Vagina (tissue), 2 donors: ENCODE measurements at places on chromosomes 1 and 21. TPM values are rescaled to one million over a fixed set of nuclear protein-coding genes. Genes with fewer than 3 reads are reported as not detected.

DNA sequence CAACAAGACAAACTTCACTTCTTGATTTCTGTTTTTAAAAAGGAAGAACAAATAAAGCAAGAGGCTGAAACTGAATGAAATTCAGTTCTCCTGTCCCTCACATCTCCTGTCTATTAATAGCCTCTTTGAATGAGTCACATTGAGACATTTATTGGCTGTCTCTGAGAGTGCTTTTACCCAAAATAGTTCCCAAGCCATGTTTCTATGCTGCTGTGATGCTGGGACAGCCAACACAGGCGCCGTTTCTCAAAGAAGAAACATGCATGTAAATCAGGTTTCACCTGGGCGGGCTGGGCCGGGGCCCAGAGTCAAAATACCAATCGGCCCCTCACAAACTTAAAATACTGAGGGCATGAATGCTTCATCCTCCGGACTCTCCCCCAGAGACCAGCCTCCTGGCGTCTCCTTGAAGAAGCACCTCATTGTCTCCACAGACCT lies 105.2 kb downstream of the EDEM3 start:
- DNase-seq = no peak

The GPR157 gene
- 19.4 TPM for total RNA-seq

DNA sequence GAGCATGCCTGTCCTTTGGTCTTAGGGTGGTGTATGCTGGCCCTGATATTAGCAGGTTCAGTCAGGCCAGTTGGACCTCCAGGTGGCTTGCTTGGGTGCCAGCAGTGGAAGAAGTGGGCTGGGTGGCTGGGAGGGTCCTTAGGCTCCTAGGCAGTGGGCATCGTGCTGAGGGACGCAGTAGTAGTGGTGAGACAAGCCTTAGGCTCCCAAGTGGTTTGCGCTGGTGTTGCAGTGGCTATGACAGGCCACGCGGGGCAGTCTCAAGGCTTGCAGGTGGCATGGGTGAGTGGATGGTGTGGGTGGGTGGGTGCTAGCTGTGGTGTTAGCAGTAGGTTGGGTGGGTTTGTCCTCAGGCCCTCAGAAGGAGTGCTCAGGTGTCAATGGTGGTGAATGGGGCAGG lies 162.3 kb downstream of the FMN2 start:
- DNase-seq = no peak

The IRF6 gene
- 83.5 TPM for total RNA-seq

DNA sequence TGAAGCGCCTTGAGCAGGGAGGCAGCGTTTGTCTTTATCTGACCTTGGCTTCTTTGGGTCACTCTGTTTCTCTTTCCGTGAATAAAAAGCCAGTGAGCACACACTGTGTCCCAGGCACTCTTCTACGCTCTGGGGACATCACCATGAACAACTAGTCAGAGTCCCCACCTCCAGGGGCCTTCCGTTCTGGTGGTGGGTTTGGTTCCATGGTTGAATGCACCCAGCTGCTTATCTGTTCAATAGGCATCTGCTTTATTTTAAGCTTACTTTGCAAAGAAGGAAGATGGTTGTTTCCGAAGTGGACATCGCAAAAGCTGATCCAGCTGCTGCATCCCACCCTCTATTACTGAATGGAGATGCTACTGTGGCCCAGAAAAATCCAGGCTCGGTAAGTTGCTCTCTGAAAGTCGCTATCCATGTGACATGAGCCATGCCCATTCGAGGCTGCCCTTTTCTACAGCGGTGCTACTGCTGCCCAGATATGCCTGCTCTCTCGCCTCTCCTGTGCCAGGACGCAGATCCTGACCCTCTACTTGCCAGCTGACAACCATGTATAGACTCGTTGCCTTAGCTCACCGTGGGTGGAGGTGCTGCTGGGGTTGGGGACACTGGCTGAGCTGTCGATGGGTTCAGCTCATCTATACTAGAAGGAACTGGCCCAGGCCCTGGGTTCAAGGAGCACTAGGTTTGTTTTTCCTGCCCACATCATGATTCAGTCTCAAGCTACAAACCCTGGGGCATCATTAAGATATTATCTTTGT lies 5.9 kb downstream of the MX1 start:
- peak; percentile 60 for DNase-seq

GRCh38 chr1:66335859-66336640 lies 197.9 kb upstream of the SGIP1 start:
- DNase-seq = no peak

DNA sequence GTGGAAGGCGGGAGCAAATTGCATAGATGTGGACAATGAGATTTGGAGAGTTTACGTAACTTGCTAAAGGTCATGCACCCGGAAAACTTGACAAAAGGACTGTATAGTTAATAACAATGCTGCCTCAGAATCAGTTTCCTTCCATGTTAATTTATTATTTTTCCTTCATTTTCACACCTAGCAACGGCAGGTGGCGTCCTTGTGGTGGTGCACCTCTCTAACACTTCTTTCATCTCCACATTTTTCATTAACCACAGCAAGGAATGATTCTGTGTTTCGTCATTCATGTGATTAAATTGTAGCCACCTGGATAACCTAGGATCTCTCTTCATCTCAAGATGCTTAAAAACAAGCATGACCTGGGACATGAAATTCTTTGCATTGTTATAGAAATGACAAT lies 2133.0 kb downstream of the NCAM2 start:
- no peak for DNase-seq

The SMPDL3B gene
- total RNA-seq = 2.0 TPM

DNA sequence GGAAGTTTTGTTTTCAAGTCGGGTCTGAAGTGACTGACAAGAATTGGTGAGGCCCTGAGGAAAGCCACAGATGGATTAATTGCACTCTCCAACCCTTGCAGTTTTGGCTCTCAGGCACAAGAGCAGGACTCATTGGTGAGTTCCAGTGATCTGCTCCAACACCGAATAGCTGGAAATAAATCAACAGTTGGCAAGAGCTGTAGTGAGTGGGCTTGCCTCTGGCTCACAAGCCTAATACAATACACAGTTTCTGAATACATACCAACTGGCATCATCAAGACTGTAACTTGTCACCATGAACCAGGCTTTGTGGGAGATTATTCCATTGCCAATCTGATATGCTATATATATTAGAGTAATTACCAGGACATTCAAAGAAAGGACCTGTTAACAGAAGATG lies 131.6 kb downstream of the GRIK1 start:
- DNase-seq = no peak

The PLA2G2F gene
- total RNA-seq = not detected

GRCh38 chr1:246114369-246114768 lies 392.7 kb downstream of the SMYD3 start:
- DNase-seq = no peak

The LYPD8 gene
- total RNA-seq = not detected

- DNase-seq = no peak
Observed at GRCh38 chr1:211732293-211732980, 57.0 kb upstream of the NEK2 start.

DNA sequence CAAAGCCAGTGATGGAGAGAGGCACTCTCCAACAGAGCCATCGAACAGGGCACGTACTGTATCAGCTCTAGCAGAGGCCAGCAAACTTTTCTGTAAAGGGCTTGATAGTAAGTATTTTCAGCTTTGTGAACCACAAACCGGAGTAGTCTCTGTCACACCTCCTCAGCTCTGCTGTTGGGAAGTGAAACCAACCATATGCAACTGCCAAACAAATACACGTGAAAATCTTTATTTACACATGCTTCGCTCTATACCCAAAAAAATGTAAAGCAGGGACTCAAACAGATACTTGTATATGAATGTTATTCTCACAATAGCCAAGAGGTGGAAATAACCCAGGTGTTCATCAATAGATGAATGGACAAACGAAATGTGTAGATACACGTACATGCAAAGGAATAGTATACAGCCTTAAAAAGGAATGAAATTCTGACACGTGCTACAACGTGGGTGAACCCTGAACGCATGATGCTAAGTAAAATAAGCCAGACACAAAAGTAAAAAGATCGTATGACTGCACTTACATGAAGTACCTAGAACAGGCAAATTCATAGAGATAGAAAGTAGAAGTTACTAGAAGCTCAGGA lies 39.0 kb downstream of the SETD4 start:
- DNase-seq = no peak

The PTAFR gene
- total RNA-seq = 1.2 TPM

- DNase-seq = no peak
Observed at GRCh38 chr1:65918564-65918963, 125.9 kb downstream of the PDE4B start.

The CD1D gene
- total RNA-seq = 0.49 TPM

DNA sequence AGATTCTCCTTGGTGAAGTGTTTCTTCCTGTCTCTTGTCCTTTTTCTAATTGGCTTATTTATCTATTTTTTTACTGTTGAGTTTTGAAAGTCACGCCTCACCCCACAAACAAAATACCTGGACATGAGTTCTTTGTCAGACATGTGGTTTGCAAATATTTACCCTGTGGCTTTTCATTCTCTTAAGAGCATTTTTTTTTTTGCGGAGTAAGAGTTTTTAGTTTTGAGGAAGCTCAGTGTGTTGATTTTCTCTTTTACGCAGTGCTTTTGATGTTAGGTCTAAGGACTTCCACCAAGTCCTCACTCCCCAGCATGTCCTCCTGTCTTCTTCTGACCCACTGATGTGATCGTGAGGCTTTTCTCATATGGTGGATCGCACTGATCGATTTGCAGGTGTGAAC lies 7.6 kb downstream of the DFFB start:
- no peak for DNase-seq

- no peak for DNase-seq
Observed at GRCh38 chr1:200819726-200820125, 53.1 kb upstream of the GPR25 start.

The HSD3B2 gene
- total RNA-seq = 10.1 TPM

The KIF14 gene
- total RNA-seq = 0.74 TPM

GRCh38 chr1:71656902-71657301 lies 576.1 kb upstream of the ZRANB2 start:
- DNase-seq = no peak

The ST6GALNAC3 gene
- total RNA-seq = 21.1 TPM

DNA sequence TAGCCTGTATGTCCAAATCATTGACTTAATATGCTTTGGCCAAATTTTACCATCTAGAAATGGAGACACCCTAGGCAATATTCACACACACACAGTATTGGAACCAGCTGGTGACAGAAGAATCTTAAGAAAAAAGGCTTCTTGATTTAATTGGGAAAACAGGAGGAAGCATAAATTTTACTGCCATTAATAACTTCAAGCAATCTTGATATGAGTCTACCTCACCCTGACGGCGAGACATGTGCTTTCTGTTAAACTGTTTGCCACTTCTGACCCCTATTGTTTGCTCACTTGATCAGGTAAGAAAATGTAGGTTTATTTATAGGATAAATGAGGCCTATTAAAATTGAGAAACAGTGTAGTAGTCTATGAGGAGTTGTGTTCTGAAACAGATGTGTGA lies 73.2 kb downstream of the KIFAP3 start:
- no peak for DNase-seq

GRCh38 chr1:236534151-236534651 lies 10.4 kb downstream of the LGALS8 start:
- DNase-seq = no peak

GRCh38 chr1:832136-832535 lies 91.6 kb upstream of the SAMD11 start:
- DNase-seq = no peak

The SNRPE gene
- 51.1 TPM for total RNA-seq

DNA sequence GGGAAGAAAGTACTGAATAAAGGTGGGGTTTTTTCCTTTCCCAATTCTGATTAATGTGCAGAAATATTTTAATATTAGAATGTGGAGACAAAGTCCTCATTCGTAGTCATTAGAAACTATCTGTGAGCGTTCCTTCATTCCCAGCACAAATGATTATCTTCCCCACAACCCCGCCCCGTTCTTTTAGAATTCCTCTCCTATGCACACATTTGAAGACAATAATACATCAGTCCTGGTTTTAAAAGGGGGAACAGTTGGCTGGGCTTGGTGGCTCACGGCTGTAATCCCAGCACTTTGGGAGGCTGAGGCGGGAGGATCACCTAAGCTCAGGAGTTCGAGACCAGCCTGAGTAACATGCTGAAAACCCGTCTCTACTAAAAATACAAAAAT lies 876 bp downstream of the ALDH9A1 start:
- no peak for DNase-seq

- no peak for DNase-seq
Observed at GRCh38 chr1:87513255-87513654, 184.6 kb downstream of the LMO4 start.

DNA sequence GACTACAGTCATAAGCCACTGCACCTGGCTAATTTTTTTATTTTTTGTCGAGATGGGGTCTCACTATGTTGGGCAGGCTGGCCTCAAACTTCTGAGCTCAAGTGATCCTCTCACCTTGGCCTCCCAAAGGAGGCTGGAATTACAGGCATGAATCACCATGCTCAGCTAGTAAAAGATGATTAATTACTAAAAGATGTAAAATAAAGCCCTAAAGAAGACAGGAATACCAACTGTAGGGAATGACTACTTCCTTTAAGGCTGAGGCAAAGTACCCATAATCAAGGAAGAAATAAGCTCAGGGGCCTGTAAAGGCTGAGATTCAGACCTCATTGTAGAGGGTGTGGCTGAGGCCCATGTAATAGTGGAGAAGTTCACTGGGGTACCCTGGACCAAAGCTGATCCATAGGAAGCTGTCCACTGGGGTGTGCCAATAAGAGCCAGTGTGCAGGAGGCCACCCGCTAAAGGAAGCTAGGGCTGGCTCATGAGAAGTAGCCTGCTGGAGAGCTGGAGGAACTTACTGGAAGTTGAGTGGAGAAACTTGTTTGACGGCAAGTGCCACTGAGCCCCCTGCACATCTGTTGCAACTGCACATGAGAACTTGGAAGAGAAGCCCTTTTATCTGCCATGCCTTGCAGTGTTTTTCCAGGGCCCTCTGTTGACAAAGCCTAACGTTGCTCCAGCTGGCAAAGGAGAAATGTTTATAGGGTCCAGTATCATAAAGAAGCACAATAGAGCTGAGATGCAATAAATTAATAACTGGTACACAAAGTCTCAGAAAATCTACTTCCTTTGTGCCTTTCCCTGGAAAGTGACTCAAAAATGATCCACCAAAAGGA lies 17.8 kb upstream of the SERTAD4 start:
- no peak for DNase-seq

DNA sequence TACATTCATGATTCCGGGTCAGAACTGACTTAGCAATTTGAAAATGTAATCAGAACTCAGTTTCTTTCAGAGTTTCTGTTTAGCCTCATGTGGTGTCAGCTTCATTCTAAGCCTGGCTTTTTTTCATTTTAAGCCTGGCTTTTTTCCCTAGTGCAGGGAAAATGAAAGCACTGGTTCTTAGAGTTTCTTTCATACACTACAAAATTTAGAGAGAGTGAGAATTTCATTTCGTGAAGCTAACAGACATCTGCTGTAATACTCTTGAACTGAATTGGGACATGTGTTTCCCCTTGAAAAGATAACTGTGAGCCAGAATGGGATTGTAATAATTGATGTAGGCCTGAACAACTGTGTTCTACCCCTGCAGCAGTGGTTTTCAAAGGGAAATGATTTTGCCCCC lies 95.3 kb upstream of the KIAA0040 start:
- DNase-seq = no peak

DNA sequence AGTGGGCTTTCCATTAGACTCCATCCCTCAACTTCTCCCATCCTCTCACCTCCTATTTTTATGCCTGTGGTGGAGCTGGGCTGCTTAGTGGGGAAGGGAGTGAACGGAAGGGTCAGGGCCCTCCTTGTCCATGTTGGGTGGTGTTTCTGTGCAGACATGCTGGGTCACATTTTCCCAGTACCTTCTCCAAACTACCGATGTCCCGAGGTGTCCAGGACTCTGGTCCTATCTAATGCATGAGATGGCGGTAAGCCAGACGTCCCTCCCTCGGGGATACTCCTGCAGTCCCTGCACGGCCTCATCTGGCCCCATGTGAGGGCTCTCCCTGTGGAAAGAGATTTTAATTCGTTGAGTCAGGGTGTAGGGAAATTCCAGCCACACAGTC lies 61.0 kb downstream of the OBSCN start:
- peak; percentile 62 for DNase-seq

- no peak for DNase-seq
Observed at GRCh38 chr1:33428661-33429060, 2.2 kb downstream of the PHC2 start.

The HAO2 gene
- total RNA-seq = not detected

The CHODL gene
- 3.2 TPM for total RNA-seq
